Mammary epithelial cell (primary cell): ENCODE measurements at places on chromosomes 4 and X. TPM values are rescaled to one million over a fixed set of nuclear protein-coding genes. Genes with fewer than 3 reads are reported as not detected.

UGT2A1 gene
- not detected for total RNA-seq

MGARP gene
- total RNA-seq, result 5.5 TPM

S100G gene
- total RNA-seq, result not detected in 2 replicates

TCEAL2 gene
- total RNA-seq, result not detected in 2 replicates

MAGEB2 gene
- not detected in 2 replicates for total RNA-seq

F8A3 gene
- total RNA-seq, result 4.8 TPM

PGAM4 gene
- total RNA-seq, result not detected in 2 replicates

CXCL8 gene
- total RNA-seq, result 3.6 and 14.0 TPM in 2 replicates

BLTP1 gene
- total RNA-seq, result 133 TPM
